Choroid plexus epithelial cell (primary cell): ENCODE measurements at places on chromosomes 4 and X.

DNA sequence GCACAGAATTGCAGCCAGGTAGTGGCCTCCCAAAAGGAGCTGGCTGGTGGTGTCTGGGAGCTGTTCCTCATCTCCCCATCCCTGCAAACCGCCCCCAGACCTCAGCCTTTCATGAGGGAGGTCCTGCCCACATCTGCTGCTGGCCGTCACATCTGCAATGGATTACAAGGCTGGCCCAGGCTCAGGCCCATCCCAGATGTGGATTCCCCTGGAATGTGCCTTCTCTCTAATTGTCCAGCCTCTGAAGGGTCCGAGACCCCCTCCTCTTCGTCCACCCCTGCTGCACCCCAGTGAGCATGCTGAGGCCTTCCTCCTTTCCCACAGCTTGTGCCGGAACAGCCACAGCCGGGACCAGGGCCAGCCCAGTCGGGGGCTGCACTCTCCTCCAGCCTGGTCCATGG lies 115.0 kb upstream of the NALF2 start:
- no peak for DNase-seq

GRCh38 chrX:26008042-26008441 lies 130.1 kb upstream of the MAGEB18 start:
- DNase-seq: no peak

DNA sequence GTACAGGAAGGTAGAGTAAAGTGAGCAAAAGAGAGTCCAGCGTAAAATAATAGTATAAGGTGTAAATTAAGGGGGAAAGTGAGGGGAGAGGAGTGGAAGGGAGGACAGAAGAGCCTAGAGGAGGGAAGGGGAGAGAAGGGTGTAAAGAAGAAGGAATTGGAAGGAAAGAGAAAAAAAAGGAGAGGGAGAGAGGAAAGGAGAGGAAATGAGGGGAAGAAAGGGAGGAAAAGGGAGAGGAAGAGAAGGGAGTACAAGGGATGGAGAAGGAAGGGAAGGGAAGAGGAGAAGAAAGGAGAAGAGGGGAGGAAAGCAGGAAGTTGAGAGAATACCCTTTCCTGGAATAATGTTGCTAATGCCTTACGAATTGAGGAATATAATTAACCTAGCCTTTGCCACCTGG lies 3.3 kb upstream of the FAT4 start:
- no peak for DNase-seq

- DNase-seq: no peak
Observed at GRCh38 chrX:131958724-131959123, 64.4 kb upstream of the STK26 start.

DNA sequence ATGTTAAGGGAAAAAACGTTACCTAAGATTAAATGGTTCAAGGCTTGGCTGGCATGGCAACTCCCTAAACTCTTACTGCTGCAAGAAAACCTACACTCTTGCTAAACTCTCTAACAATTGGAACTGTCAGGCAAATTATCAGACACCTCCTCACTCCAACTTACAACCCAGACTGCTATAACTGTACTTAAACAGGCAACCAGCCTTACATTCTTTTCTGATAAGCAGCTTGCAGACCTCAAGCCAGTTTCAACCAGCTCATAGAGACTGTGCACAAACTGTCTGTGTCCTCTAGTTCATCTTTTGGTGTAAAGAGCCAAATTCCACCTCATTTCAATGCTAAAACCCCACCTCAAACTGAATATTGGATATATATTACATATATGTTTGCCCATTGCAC lies 504.9 kb downstream of the UBE2NL start:
- DNase-seq: no peak

DNA sequence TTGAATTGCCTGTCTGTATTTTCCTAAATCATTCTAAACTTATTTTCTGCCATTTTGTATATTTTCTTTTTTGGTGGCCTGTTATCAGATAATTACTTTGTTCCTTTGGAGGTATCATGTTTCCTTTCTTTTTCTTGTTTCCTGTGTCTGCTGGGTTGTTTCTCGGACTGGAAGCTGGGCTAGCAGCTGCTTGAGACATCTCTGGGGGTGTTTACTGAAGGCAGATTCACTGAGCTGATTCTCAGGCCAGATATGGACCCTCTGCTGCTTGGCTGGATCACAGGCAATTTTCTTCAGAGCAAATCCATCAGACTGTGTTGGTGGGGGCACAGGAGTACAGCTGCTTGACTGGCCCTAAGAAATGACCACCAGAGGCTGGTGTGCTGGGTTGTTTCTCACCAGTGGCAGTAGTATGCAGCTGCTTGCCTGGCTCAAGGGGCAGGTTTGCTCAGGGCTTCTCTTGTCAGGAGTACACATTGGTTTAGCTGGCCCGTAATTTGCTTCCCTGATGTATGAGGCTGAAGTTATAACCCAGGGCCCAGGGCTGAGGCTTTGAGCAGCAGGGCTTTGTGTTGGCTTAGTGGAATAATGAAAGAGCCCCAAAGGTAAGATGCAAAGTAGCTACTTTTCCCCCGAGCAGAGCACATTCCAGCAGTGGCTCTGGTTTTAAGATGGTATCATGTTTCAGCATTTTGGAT lies 680.6 kb downstream of the TECRL start:
- DNase-seq: no peak
